GOT3 (cell line): ENCODE measurements at places on chromosomes 5 and 9.

GRCh38 chr9:84285381-84285780 is 55.2 kb downstream of the SLC28A3 start:
- no peak for DNase-seq

- no peak for DNase-seq
Observed at GRCh38 chr5:141862936-141863543, 15.2 kb downstream of the PCDH1 start.

- DNase-seq = no peak
Observed at GRCh38 chr9:19252174-19252884, 21.8 kb downstream of the DENND4C start.

DNA sequence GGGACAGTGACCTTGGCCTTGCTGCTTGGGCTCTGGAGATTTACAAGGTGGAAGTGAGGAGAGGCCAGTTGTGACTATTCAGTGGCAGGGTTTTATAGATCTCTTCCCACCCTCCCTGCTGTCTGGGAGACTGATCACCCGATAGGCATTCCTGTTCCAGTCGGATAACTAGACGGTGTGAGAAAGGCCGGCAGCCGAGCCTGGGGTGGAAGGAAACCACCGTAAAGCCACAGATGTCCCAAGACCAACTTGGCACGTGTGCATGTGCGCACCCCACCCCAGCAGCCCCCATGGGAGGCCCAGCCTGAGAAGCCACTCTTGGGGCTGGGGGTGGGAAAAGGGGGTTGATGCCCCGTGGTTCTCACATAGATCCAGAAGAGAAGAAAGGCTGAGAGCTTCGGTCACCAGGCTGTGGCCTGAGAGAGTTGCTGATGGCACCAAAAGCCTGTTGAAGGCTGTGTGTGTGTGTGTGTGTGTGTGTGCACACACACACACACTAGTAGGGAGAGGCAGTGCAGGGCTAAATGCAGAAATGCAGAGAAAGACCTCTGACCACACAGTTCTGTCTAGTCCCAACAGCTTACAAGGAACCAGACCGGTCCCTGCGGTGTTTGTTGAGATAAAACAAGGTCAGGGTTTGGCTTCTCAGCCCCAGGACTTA is 225.8 kb downstream of the FANCC start:
- no peak for DNase-seq

DNA sequence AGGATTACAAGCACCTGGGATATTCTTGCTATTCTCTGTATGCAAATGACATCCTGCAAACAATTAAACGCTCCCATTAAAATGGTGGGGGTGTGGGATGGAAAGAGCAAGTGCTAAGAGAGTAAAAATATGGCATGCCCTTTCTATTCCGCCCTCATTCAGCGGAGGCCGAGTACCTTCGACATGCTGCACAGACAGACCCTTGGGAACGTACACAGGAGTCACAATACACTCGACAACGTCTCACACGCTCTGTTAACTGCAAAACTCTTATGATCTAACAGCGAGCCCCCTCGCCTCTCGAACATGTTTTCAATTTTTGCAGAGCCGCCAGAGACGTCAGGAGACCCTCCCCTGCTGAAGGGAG is 322.2 kb downstream of the CEMIP2 start:
- no peak for DNase-seq

- no peak for DNase-seq
Observed at GRCh38 chr5:107437986-107438510, 232.7 kb downstream of the EFNA5 start.

GRCh38 chr9:18314316-18314715 is 159.6 kb upstream of the ADAMTSL1 start:
- DNase-seq = no peak

GRCh38 chr5:1703352-1704050 is 96.1 kb downstream of the MRPL36 start:
- no peak for DNase-seq

GRCh38 chr5:169115461-169116124 is 185.3 kb downstream of the SLIT3 start:
- no peak for DNase-seq

DNA sequence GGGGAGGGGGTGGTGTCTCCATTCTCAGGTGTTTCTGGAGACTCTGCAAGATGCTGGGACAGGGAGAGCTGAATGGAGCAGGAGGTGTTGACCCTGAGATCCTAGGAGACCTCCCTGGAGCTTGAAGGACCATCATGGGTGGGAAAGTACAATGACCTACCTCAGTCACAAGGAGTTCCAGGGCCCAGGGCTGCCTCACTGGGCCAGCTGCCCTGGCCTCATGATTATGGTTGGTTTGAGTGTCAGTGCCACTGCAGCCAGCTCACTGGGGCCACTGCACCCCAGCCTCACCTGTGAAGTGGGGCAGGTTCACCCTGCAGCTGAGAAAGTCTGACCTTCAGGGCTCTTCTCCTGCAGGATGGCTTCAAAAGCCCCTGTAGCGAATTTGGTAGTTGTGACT is 372.5 kb downstream of the IRX2 start:
- DNase-seq = no peak

GRCh38 chr9:2473681-2474080 is 147.9 kb upstream of the VLDLR start:
- DNase-seq = no peak

DNA sequence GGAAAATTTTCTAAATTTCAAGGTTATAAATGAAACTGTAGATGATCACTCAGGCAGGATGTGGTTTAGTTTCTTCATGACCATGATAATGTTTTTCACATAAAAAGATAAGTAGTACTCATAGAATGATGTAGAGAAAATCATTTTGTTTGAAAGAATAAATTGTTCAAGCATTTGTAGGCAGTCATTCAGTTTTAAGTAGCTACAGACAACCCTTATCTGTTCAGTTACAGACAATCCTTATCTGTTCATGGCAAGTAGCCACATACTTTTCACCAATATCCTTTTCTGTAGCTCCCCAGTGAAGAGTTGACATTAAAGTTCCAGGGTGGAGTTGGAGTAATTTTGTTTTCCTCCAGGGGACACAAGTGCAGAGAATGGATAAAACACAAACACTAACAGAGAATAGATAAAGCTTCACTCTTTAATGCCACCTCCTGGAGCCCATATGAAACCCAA is 278.1 kb upstream of the TNC start:
- DNase-seq = no peak

DNA sequence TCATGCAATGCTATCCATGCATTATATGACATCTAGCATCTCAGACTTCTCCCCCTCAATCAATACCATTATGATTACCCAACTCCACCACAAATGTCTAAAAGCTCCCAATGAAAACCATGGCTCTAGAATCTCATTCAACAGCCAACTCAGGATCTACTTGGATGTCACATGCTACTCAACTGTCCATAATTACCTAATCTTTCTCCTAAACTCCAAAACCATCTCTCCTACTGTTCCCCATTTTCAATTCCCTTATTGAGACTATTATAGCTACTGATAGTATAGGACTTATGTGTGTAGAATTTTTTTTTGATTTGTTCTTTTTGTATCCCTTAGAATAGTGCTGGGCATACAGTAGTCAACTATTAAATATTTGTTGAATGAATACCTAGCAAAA is 8.2 kb upstream of the STRBP start:
- DNase-seq = no peak

DNA sequence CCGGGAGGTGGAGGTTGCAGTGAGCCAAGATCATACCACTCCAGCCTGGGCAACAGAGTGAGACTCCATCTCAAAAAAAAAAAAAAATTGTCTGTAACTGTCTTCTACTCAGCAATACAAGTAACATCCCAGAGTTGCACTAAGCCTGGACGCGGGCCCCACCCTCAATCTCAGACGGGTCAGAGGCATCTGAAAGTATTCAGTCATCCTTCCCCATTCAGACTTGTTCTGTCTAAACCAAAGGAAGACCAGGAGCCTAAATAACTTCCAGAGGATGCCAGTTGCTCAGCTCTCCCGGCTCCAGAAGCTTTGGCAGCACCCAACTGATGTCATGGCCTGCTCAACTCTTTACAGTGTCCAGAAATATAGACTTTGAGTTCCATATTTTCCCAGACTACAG is 218.6 kb downstream of the AUH start:
- no peak for DNase-seq

GRCh38 chr9:122975196-122975595 is 34.4 kb downstream of the RABGAP1 start:
- no peak for DNase-seq

GRCh38 chr9:101579711-101580545 is 14.8 kb downstream of the PPP3R2 start:
- no peak for DNase-seq

DNA sequence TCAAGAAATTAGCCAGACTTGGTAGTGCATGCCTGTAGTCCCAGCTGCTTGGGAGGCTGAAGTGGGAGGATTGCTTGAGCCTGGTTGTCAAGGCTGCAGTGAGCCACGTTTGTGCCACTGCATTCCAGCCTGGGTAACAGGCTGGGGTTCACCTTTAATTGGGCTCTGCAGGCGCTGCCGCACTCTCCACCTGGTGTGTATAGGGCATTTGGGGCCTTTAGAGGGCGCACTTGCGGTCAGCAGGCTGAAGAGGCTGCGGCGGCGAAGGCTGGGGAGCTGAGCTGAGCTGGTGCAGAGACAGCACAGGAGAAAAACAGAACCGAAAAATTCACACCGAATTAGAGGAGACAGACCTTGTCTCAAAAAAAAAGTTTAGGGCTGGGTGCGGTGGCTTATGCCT is 31.2 kb downstream of the CDK7 start:
- DNase-seq = no peak

DNA sequence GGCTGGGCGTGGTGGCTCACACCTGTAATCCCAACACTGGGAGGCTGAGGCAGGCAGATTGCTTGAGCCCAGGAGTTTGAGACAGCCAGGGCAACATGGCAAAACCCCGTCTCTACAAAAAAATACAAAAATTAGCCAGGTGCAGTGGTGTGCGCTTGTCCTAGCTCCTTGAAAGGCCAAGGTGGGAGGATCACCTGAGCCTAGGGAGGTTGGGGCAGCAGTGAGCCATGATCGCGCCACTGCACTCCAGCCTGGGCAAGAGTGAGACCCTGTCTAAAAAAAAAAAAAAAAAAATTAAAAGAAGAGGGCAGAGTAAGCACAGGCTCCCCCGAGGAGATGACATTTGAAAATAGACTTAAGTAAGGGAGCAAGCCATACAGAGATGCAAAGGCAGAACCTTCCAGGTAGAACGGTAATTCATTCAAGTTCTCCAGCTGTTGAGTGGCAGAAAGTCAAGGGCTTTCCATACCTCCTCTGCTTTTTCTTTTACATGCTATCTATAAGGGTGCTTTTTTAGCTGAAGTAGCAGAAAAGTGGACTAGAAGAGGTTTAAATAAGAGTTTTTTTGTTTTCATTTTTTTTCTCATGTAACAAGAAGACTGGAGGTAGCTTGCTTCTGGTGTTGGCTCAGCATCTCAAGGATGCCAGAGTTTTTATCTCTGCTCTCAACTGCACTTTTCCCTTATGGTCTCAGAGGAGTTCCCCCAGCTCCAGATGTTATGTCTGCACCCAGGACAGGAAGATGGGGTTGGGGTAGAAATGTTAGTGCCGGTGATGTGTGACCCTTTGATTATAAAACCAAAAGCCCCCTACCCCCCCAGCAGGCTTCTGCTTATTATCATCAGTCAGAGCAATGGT is 40.8 kb downstream of the ERGIC1 start:
- DNase-seq = no peak

DNA sequence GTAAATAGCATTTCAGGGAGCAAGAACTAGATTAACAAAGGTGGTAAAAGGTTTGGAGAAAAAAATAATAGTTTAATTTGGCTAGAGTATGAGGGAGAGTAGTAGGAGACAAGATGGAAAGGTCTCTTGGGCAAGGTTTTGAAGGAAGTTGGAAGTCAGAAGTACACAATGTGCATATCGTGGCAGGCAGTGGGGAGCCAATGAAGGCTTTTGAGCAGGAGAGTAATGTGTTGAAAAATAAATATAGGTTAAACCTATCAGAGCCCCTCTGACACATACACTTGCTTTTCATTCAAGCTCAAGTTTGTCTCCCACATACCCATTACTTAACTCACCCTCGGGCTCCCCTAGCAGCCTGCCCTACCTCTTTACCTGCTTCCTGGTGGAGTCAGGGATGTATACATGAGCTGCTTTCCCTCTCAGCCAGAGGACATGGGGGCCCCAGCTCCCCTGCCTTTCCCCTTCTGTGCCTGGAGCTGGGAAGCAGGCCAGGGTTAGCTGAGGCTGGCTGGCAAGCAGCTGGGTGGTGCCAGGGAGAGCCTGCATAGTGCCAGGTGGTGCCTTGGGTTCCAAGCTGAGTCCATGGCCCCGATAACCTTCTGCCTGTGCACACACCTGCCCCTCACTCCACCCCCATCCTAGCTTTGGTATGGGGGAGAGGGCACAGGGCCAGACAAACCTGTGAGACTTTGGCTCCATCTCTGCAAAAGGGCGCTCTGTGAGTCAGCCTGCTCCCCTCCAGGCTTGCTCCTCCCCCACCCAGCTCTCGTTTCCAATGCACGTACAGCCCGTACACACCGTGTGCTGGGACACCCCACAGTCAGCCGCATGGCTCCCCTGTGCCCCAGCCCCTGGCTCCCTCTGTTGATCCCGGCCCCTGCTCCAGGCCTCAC is at the start of gene CA9:
TSS of gene CA9 (plus strand) at position 797 of the 893 bp plus-strand sequence. CDS start at position 829, 32 bp downstream.
- DNase-seq = no peak

- no peak for DNase-seq
Observed at GRCh38 chr5:42908086-42908485, 96.4 kb upstream of the SELENOP start.

- DNase-seq = no peak
Observed at GRCh38 chr5:76544268-76544926, 78.8 kb downstream of the F2RL2 start.
